BJ (cell line): ENCODE measurements at places on chromosomes 16 and 17. TPM values are rescaled to one million over a fixed set of nuclear protein-coding genes. Genes with fewer than 3 reads are reported as not detected.

GRCh38 chr16:54351171-54351570, 64.6 kb upstream of the IRX3 start:
- no peak for DNase-seq

GRCh38 chr16:89430436-89431157, 59.8 kb downstream of the ANKRD11 start:
- DNase-seq = no peak

- no peak for DNase-seq
Measured at GRCh38 chr16:55282441-55282840, 41.6 kb upstream of the IRX6 start.

- no peak for DNase-seq
Measured at GRCh38 chr17:6995500-6996255, at the start of gene ALOX12. Gene ALOX12, plus strand, starts transcription at chr17:6996049. Its CDS starts 69 bp downstream, at chr17:6996118.

DNA sequence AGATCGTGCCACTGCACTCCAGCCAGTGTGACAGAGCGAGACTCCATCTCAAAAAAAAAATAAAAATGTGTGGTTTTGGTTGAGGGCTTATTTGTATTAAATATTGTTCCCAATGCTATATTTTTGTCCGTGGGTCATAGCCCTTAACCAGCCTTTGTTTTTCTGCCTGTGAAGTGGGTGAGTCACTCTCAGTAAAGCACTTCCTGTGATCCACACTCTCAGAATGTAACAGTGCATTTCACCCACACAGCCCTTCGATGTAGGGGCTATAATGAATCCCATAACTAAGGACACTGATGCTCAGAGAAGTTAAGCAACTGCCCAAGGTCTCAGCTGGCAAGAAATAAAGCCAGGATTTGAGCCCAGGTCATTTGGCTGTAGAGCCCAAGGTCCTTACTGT, 34.7 kb upstream of the POLR3E start:
- DNase-seq = no peak

DNA sequence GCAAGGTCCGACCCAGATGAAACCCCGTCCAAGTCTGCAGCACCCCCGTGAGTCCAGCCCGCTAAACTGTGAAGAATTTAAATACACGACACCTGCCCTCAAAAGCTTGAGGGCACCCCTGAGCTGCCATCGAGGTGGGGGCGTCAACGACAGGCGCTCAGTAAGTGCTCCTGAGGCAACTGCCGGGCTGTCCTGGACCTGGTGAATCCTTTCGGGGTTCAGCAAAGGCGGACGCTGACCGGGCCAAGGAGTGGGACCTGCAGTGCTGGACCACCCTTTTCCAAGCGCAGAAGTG, 512 bp upstream of the ENDOV start:
- DNase-seq = no peak

DNA sequence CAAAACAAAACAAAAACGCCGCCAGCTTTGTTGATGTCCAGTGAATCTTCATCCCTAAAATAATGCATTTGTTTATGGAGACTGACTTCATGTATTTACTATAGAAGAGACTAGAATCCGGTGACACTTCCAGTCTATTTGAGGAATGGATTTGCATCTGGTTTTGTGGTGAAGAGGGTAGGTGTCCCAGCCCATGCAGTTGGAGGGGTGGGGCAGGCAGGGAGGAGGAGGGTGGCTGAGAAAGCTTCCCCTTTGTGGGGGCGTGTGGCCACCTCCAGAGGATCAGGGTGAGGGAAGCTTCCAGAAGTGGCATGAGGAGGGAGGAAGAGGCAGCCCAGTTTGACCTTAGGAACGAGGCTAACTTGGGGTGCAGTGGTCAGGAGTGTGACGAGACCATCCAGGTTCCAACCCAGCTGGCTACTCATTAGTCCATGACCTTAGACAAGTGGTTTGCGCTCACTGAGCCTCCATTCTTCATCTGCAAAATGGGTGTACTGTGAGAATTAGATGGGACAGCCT, 69.5 kb downstream of the CMIP start:
- DNase-seq = no peak

Gene CDH13
- 86.2 and 113 TPM in 2 replicates for polyA plus RNA-seq

Gene KCNH6
- 0.04 and 0.10 TPM in 2 replicates for polyA plus RNA-seq

Gene UTP18
- polyA plus RNA-seq = 6.8 and 14.1 TPM in 2 replicates

Gene NUDT21
- 78.8 and 109 TPM in 2 replicates for polyA plus RNA-seq

Gene TANC2
- polyA plus RNA-seq = 19.3 and 27.5 TPM in 2 replicates

Gene SLC25A11
- 38.5 and 70.7 TPM in 2 replicates for polyA plus RNA-seq

Gene RNF43
- not detected in 2 replicates for polyA plus RNA-seq
